ENCODE measurements at places on chromosomes 3 and 15.

GRCh38 chr3:19348500-19348899 lies 200.2 kb downstream of the KCNH8 start:
- no peak for DNase-seq

GRCh38 chr15:41782371-41783282 lies 8.3 kb downstream of the MAPKBP1 start:
- no peak for DNase-seq

- DNase-seq = no peak
Observed at GRCh38 chr3:64601824-64602223, 86.0 kb downstream of the ADAMTS9 start.

DNA sequence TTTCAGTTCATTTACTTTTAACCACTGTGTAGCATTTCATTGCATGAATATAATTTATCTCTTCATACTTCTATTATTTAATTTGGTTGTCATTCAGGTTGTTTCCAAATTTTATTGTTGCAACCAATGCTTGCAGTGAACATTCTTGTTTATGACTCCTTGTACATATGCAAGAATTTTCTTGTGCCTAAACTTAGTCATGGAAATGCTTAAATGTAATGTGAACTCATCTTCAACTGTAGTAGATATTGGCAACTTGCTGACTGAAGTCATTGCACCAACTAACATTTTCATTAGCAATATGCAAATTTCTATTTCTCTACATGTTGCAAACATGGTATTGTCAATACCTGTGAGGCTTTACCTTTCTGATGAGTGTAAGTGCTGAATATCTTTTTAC lies 26.7 kb downstream of the SIDT1 start:
- no peak for DNase-seq

GRCh38 chr15:100901702-100902435 lies 17.3 kb upstream of the LRRK1 start:
- DNase-seq = no peak

DNA sequence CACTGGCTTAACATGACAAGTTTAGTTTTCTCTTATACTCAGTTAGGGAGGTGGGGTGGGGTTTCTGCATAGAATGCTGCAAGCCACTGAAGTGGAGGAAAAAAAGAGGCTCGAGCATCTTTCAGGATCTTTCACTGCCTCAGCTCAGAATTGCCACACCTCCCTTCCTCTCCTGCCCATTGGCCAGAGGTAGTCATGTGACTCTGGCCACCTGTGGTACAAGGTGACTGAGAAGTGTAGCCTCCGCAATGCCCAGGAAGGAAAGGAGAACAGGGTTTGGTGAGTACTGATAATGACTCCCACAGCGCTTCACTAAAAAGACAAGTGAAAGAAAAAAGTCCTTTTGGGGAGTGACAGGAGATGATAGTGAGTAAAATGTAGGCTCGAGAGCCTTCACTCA lies 124.3 kb upstream of the TRIM42 start:
- no peak for DNase-seq

GRCh38 chr3:170436697-170437096 lies 18.0 kb downstream of the CLDN11 start:
- DNase-seq = no peak

DNA sequence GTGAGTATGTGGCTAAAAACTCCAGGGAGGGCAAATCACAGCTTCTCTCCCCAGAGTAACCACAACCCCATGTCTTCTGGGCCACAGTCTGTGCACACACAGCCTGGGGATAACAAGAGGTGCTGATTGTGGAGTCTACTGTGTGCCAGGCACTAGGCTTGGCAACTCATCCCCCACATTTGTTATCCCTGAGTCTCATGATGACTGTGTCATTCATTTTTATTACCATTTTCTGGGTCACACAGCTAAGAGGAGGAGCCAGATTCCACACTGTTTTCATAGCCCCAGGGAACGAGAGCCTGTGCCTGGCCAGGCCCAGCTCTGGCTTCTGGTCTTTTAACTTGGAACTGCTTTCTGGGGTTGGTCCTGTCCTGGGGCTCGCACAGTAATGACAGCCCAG lies 34.5 kb downstream of the ESYT3 start:
- no peak for DNase-seq

DNA sequence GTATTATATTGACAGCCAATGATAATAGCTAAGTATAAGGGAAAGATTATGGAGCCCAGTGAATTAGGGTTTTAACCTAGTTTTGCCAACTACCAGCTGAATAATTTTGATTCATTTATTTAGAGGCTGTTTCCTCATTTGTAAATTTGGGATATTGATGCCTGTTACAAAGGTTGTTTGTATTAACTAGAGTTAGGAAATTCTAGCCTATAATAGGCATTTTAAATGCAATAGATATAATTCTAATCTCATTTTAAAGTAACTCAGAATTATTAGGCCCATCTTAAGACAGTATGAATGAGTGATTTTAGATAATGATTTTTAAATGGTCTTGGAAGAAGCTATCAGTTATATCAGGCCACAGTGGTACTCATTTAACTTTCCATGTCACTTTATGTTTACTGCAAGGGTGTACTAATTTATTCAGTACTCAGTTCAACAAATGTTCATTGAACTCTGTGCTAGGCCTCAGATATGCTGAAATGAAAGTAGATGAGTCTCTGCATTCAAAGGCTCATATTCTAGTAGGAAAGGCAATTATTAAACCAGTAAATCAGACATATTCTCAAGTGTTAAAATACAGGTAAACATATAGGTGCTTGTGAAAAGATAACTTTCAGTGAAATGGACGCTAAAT lies 200.8 kb downstream of the KLHL25 start:
- DNase-seq = no peak

- DNase-seq = no peak
Observed at GRCh38 chr15:31296219-31296645, 30.4 kb upstream of the KLF13 start.

- DNase-seq = no peak
Observed at GRCh38 chr15:78906316-78906620, 33.6 kb downstream of the MORF4L1 start.

- no peak for DNase-seq
Observed at GRCh38 chr15:47470983-47471382, 246.3 kb upstream of the SEMA6D start.

GRCh38 chr3:188259596-188259995 lies 105.6 kb downstream of the LPP start:
- DNase-seq = no peak

- no peak for DNase-seq
Observed at GRCh38 chr3:194872669-194872977, 186.9 kb downstream of the FAM43A start.

DNA sequence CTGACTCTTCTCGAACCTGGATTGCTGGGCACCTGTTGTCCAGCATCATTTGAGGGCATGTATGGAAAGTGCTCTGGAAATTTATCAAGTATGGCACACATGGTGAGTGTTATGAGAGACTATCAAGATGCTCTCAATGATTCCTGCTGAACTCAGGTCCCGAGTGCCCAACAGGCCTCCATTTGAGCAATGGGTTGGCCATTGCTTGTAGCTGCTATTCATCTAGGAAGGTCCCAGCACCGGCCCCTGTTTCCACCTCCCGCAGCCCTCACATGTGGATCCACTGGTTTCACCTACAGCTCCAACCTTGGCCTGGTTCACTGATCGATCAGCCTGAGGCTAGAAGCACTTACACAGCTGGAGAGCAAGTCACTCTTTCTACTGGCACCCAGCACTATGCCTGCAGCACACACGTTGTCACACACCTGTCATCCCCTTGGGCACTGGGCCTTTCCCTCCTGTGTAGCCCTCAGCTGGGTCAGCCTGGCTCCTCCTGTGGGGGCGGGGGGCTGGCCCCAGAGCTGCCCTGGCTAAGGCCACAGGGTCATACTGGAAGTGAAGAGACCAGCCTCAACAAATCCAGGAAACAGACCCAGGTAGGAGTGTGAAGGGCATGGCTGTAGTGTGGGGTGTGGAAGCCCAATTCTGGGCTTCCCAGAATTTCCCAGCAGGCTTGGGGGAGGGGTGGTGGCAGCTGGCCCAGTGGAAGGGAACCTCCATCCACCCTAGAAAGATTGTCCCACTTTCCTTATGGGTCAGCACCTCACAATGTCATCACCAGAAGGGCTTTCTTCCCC lies 41.7 kb upstream of the SMAD3 start:
- DNase-seq = no peak

GRCh38 chr3:184262764-184263179 lies 1.4 kb upstream of the CAMK2N2 start:
- no peak for DNase-seq

- DNase-seq = no peak
Observed at GRCh38 chr15:76065245-76065644, 5.5 kb downstream of the TMEM266 start.

DNA sequence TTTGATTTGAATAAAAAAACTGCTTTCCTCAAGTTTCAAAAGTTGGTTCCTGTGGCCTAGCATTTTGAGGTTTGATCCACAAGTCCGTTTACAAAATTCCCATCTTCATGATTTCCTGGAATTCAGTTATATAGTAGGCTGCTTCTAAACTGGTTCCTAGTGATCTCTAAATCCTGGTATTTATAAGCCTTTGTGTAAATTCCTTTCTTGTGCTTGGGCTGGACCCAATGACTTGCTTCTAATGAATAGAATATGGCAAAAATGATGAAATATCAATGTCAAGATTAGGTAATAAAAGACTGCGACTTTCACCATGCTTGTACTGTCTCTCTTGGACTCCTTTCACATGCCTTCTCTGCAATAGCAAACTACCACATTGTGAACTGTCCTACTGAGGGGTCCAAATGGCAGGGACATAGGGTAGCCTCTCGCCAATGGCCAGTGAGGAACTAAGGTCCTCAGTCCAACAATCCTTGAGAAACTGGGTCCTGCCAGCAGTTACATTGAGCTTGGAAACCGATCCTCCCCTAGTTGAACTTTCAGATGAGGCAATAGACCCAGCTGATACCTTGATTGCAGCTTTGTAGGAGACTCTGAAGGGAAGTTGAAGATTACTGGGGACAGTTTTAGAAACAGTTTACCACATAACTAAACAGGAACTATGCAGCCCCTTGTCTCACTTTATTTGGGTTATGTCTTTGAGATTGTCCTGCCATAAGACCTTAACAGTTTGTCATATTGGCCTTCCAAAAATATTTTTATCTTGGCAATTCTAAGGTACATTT lies 303.9 kb upstream of the TBC1D5 start:
- no peak for DNase-seq

GRCh38 chr3:40304352-40304751 lies 5.2 kb upstream of the EIF1B start:
- DNase-seq = no peak

DNA sequence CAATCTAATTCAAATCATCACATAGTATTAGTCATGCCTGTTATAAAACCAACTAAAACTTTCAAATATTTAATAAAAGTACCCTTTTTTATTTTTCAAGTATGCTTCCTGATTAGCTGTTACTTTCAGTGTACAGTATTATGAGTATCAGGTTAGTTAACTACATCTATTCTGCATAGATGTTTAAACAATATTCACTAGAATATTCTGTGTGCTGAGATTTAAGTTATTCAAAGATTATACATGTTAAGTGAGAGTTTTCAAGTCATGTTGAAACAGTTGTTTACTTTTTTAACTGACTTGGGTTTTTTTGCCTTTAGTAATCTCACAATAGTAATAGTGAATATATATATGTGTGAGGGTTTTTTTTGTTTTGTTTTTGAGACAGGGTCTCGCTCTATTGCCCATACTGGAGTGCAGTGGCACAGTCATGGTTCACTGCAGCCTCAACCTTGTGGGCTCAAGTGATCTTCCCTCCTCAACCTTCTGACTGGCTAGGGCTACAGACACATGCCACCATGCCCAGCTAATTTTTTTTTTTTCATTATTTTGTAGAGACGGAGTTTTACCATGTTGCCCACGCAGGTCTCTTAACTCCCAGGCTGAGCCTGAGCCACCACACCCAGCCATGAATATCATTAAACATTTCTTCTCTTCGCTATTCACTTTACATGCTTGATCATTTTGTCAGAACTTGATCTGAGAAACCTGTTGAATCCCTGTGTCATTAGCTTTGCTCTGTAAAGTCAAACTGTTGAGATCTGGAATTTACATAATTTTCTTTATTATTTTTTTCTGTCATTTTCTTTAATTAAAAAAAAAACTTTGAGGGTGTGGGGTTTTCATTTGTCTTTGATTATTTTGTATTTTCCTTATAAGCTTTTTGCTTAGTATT lies 286.2 kb upstream of the UBE2E1 start:
- no peak for DNase-seq

DNA sequence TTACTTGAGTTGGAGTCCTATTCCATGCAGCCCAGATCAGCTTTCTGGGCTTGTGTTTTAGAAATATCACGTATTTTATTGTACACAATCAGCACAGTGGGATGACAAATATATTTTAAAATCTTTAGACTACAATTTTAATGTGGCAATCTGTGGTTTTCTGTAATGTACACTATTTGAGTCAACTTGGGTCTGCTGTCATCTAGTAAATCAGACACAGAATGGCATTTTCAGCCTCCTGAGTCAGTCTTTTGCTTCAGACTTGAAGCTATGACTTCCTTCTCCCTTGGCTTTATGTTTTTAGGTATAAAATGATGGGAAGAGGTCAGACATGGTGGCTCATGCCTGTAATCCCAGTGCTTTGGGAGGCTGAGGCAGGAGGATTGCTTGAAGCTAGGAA lies 232.1 kb downstream of the NECTIN3 start:
- no peak for DNase-seq

Measured in activated CD4-positive, alpha-beta T cell treated with anti-CD3 and anti-CD28 coated beads for 24 hours (primary cell).